D721Med (cell line): ENCODE measurements at places on chromosomes 5 and 9.
A peak's percentile ranks its signal among the peaks of the same experiment; 100 is the strongest.

- DNase-seq, result peak; percentile 73
These were observed 404.7 kb upstream of the TRPC7 start for GRCh38 chr5:136769900-136770684.

DNA sequence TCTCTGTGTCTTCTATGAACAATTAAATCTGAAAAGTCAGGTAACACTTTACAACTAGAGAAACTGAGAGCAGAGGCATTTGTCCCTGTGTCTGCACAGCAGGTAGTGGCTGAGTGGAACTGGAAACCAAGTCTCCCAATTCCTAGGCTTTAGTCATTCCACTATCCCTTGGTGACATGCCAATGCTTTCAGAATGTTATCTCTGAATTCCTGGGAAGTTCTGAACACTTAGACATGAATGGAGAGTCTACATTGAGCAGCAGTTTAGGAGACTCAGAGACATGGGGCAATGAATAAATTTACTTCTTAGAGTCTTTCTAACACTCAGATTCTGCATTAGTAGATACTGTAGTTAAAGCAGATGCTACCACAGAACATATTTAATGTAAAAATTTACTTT is 94.8 kb upstream of the APC start:
- DNase-seq, result no peak

GRCh38 chr5:159021901-159022556 is 77.7 kb downstream of the EBF1 start:
- DNase-seq, result no peak

DNA sequence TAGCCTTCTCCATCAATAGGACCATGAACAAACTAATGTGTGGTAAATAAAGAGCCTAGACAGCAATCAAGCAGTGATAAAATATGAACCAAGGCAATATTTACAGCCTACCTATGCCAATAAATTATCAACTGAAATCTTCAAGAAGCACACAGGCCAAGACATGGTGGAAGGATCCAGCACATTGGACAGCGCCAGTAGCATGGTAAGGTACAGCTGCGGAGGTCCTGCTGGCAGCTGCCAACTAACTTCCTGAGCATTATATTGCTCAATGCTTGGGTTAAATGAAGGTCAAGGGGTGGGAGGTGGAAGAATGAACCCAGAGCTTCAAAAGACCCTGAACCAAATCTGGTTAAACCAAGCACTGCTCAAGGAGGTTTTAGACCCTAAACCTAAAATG is 16.5 kb upstream of the SPDL1 start:
- DNase-seq, result no peak

DNA sequence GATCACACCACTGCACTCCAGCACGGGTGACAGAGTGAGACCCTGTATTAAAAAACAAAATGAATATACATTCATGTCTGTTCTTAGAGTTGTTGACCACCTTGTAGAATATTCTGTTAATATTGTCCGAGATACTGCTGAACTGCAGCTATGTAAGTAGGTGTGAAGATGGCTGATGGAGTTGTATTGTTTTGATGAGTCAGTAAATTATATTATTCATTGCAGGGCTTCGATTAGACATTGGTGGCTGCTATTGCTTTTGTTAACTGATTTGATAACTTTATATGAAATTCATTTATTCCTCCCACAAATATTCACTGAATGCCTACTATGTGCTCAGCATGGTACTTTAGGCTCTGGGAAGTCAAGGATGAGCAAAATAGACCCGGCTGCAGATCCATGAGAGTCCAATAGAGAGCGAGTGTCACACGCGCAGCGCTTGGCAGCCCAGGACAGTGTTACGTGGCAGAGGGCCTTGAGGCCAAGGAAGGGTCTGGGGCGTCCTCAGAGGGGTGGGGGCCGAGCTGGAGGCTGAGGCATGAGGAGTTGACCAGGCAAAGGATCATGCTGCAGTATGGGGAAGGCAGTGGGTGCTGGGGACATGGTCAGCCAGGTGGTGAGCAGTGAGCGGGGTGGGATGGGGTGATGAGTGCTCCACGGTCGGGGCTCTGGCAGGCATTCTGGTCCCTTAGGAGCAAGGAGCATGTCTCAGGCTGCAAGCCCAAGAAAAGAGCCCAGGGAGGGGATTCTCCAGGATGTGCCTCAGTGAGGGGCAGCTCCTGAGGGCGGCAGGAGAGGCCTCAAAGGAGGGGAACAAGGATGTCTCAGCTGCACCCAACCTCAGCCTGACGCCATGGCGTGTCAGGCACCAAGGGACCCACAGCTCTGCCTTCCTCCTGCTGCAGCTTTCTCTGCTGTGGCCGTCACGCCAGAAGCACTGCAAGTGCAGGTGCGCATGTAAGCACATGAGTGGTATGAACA is 243.5 kb downstream of the GADD45G start:
- DNase-seq, result no peak

DNA sequence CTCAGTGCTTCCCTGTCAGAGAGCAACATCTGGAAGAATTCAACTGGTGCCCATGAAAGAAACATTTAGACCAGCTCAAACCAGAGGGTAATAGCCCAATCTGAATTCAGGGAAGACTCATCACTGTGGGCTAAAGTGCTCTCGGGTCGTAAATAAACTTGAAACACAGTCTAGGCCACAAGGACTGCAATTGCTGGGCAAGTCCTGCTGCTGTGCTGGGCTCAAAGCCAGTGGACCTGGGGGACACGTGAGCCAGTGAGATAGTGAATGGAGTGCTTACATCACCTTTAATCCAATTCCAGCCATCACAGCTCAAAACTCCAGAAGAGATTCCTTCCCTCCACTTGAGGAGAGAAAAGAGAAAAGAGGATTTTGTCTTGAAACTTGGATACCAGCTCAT is 78.1 kb upstream of the DAP start:
- no peak for DNase-seq

GRCh38 chr9:130188860-130189481 is 16.8 kb downstream of the NCS1 start:
- no peak for DNase-seq

DNA sequence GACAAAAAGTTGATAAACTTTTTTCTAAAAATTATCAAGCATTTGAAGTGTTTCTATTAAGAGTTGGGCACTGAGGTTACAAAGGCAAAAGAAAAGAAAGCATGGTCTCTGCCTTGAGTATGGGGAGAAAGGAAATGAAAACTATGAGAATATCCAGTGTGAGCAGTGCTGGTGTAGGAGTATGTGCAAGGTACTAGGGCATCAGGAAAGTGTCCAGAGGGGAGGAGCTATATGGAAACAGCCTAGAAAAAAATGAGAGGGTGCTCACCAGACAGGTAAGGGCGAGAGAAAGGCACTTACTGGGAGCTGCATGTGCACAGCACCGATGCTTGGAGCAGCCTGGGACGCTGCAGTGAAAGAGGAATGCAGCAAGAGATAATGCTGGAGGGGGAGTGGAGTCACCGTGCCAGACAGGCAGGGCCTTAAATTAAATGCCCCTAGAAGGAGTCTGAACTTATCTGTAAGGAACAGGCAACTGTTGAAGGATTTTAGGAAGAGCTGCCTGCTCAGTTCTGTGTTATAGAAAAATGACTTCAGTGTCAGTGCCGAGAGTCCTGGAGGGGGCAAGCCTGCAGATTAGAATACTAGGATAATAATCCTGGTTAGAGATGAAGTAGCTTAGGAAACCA is 14.0 kb downstream of the MCC start:
- DNase-seq, result no peak

DNA sequence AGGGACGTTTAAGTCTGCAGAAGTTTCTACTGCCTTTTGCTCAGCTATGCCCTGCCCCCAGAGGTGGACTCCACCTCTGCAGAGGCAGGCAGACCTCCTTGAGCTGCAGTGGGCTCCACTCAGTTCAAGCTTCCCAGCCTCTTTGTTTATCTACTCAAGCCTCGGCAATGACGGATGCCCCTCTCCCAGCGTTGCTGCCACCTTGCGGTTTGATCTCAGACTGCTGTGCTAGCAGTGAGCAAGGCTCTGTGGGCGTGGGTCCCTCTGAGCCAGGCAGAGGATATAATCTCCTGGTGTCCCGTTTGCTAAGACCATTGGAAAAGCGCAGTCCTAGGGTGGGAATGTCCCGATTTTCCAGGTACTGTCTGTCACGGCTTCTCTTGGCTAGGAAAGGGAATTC is 2188.5 kb upstream of the WWC1 start:
- no peak for DNase-seq

DNA sequence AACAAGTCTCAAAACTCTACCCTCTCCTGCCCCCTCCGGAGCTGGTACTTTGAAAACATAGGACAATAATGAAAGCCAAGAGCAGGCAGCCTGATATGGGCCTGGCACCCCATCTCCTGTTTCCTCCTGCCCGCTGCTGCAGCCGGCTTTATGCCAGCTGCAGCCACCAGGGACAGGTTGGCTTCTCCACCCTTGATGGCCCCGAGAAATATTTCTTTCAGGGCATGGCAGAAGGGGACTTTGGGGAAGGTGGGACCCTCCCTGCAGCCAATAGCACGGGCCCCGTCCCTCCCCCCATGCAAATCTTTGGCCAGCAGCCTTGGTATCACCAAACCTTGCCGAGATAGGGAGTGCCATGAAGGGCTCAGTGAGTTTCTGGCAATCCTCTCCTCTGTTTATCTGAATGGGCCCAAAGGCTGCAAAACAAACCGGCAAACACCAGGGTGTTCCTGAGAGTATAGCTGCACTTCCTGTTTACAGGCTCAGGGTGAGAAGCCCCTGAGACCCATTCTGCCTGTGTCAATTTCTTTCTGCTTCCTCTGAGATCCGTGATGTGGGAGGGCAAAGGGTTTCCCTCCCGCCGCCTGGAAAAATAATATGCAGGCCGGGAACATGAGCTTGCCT is 73.4 kb upstream of the BOD1 start:
- DNase-seq, result no peak
